NCI-H2081 (cell line): ENCODE measurements at places on chromosomes 7 and 10.
A peak's percentile ranks its signal among the peaks of the same experiment; 100 is the strongest.

DNA sequence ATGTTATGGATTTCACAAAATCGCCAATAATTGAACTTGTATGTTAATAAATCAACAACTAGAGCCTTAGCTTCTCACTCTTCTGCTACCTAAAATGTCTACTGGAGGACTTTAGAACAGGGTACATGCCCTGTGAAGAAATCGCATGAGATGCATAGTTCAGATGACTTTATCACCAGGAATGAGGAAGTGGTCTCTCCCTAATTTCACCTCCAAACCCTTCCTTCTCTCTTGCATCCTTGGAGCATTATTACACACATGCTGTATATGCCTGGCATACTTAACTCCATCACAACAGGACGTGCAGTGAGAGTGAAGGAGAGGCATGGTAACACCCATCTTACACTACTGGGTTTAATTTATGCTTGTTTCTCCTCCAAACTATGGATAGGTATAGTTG, 27.8 kb downstream of the RHEB start:
- DNase-seq: no peak

DNA sequence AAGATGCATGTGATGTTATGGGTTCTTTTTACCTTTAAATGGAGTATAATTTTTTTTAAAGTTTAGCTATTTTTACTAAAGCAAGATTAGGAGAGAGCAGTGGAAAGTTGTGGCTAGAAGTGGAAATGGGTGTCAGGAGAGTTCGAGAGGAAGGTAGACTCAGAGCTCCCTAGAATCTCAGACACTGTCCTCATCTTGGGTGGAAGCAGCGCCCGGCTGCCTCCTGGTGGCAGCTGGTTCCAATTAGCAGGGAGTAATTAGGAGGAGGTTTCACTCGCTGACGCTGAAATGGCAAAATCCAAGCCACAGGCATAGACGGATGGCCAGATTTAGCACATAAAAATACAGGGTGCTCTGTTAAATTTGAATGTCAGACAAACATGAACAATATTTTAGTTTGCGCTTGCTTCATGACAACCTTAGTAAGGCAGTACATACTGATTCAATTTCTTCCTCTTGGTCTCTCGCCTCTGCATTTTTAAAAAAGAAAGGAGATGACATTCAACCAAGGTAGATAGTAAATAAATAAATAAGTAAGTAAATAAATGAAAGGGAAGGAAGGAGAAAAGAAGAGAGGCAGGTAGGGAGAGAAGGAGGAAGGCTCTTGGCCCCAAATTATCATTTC, 58.5 kb downstream of the LGI1 start:
- peak; percentile 42 for DNase-seq

GRCh38 chr10:101892782-101893391, 49.3 kb upstream of the KCNIP2 start:
- no peak for DNase-seq

- DNase-seq: no peak
These were observed 316.1 kb downstream of the OTUD1 start for GRCh38 chr10:23754941-23755340.

- no peak for DNase-seq
These were observed 32.6 kb downstream of the PIP4K2A start for GRCh38 chr10:22681783-22682183.

GRCh38 chr7:102978284-102978683, 65.5 kb downstream of the LRRC17 start:
- DNase-seq: no peak

DNA sequence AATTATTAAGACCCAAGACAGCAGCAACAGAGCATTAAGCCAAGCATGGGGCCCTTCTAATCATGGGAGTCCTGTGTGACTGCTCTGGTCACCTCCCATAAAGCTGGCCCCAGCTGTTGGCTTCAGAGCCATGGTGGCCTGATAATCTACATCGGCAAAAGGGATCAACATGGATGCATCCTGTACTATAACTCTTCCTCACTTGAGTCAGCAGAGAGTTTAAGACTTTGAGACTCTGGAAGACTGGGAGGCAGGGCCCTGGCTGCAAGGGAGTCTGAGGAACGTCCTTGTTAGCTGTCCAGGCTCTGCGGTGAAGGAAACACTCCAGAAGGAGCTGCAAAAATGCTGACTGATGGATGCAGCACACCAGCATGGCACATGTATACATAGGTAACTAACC, 95.0 kb upstream of the KIAA1217 start:
- DNase-seq: no peak

- DNase-seq: no peak
These were observed 51.1 kb upstream of the C1GALT1 start for GRCh38 chr7:7131273-7131672.

DNA sequence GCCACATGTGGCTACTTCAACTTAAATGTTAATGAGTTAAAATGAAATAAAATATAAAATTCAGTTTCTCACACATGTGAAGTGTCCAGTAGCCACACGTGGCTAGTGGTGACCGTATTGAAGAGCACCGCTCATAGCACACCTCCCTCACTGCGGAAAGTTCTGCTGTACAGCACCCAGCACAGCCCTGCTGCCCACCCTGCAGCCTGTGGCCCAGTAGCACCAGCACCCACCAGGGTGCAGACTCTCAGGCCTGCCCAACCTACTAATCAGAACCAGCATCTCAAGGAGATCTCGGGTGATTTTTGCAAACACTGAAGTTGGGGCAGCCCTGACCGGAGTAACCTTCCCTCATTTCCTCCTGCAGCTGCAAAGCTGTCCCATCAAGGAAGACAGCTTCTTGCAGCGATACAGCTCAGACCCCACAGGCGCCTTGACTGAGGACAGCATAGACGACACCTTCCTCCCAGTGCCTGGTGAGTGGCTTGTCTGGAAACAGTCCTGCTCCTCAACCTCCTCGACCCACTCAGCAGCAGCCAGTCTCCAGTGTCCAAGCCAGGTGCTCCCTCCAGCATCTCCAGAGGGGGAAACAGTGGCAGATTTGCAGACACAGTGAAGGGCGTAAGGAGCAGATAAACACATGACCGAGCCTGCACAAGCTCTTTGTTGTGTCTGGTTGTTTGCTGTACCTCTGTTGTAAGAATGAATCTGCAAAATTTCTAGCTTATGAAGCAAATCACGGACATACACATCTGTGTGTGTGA, 162.8 kb upstream of the LANCL2 start:
- DNase-seq: no peak

- DNase-seq: no peak
These were observed 1.8 kb upstream of the PDGFA start for GRCh38 chr7:521221-522070.

- no peak for DNase-seq
These were observed 115.2 kb downstream of the HIP1 start for GRCh38 chr7:75623390-75624133.

GRCh38 chr10:102009801-102010425, 46.1 kb downstream of the ARMH3 start:
- DNase-seq: peak; percentile 29

GRCh38 chr7:4706384-4707216, 24.5 kb downstream of the FOXK1 start:
- DNase-seq: no peak

- DNase-seq: no peak
These were observed 268.1 kb downstream of the PRKG1 start for GRCh38 chr10:51342381-51342780.

GRCh38 chr7:92667816-92668535, 77.8 kb upstream of the FAM133B start:
- DNase-seq: no peak

- DNase-seq: no peak
These were observed 481.0 kb downstream of the TNS3 start for GRCh38 chr7:47100817-47101435.

- no peak for DNase-seq
These were observed 21.2 kb upstream of the SFTPD start for GRCh38 chr10:79970062-79970461.

DNA sequence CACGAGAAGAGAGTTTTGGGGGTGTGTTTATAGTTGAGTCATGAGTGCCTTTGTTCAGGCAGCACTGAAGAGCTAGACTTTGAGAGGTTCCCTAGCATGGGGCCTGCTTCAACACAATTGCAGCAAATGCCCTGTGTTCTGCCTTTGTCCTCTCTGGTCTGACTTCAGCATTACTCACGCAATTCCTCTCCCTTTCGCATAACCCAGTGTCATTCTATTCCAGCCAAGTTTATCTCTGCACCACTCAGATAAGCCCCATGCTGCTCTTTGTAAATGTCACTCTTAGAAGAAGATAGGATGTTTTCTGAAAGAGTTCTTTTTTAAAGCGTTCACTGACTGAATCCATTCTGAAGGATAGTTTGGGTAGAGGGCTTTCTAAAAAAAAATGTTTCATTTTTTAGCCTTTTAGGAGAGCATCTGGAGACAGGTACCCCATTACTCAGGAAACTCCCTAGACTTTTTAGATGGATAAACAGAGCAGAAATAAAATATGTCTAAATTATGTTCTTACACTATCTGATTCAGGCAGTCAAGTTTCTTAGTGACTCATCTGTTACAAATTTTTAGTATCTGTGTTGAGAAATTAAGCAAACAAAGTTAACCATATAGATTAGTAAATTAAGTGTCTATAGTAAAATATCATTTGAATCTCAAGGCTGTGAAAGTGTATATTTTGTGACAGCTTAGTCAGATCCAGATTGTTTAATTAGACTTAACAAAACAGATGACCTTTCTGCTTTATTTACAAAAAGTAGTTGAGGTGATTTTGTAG, 318.5 kb downstream of the GPR158 start:
- no peak for DNase-seq

DNA sequence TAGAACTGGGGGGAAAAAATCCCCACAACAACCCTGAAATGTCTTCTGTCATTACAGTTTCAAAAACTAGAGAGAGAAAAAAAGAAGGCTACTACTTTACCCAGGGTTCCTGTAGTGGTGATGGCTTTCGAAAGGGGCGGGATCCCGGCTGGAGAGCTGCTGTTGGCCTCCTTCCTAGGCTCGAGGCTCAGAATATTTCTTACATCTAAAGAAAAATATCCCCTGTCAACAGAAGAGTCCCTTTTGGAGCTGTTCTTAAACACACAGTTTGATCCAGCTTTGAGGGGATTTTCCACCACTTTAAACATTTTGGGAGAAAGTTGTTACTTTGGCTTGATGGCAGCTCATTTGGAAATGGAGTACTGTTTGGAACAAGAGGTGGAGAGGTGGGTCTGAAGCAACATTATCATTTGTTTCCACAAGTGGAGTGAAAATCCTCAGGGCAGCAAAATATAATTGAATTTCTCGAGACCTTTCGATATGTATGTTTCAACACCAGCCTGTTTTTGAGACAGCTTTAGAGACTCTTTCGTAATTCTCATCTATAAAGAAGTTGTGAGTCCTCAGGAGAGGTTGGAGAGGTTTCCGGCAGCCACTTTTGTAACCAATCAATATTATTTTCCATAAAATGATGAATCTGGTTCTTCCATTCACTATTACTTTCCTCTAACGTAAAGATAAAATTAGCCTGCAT, 5.1 kb downstream of the HOXA13 start:
- DNase-seq: no peak

GRCh38 chr10:12041766-12042408, 722 bp downstream of the UPF2 start:
- no peak for DNase-seq
